ENCODE measurements at places on chromosomes 16 and 17.

DNA sequence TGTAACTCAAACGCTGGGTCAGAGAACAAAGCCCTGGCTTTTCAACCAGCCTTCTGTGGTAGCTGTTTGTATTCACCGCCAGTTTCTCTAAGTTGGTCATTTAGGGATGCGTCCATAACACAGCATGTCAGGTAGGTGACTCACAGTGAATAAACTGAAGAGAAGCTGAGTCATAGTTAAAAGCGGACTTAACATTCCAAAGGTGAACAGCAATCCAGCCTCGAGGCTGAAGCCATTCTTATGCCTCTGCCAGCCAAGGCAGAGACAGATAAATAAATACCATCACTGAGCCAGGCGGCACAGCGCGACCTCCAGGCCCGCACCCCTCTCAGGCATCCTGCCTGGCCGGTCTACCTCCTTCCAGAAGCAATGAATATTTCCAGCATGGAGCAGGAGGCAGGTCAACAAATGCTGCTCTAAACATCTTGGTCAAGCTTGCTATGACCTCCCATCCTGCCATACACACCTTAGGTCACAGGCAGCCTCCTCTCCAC, 12.4 kb upstream of the CACNG4 start:
- DNase-seq = no peak

DNA sequence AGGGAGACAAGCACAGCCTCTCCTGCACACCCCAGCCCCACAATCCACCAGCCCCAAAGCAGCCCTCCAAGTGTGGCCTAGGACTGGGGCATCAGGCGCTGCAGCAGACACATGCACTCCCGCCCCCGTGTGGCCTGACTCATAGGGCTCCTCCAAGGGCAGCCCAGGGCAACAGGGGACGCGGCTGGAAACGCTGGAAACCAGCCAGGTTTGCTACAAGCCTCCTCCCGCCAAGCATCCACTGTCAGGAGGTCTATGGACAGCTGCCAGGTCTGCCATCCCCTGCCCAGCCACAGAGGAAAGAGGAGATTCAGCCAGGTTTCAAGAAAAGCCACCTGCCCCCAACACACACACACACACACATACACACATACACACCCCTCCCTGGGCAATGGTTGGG, 25.8 kb downstream of the SRCIN1 start:
- peak; percentile 48 for DNase-seq

DNA sequence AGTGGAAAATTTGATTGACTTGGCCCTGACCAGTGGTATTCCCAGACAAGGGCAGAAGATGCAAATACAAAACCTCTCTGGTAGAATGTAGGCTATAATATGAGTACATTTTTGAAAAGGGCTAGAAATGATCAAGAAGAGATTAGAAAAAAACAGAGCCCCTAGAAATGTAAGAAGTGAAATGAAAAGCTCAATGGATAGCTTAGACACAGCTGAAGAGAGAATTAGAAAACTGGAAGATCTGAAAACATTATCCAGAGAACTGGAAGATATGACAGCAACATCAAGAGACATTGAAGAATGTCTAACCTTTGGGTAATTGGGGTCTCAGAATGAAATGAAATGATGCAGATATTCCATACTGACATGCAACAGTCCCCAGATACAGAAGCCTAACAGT, 105.2 kb upstream of the ZNF750 start:
- no peak for DNase-seq

GRCh38 chr17:61205401-61205800, 194.2 kb upstream of the TBX2 start:
- no peak for DNase-seq

- DNase-seq = no peak
Measured at GRCh38 chr16:27566417-27566816, 16.5 kb downstream of the KATNIP start.

DNA sequence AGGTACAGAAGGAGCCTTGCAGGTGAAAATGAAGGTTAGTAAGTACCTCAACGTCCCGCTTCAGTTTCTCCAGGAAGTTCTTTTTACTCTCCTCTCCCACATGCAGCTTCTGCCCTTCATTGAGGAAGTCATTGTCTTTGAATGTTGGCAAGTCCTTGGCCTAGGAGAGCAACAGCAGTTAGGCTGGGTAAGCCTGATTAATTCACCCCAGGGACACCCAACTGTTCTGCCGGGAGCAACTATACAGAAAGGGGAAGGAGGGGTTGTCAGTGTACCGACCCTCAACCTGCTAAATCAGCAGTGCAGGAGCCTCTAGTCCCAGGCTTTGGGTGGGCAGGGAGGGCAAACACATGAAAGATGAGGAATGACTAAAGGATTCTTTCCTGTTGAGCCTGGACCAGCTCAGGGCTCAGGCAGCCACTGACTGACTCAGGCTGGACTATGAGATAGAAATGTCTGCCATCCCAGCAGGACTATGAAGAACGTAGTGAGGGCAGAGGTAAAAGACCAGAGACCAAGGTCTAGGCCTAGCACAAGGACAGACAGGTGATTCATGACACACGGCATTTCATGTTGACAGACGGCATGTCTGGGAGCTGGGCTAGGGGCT, 21.6 kb downstream of the PIP4K2B start:
- DNase-seq = no peak

- DNase-seq = no peak
Measured at GRCh38 chr16:86300746-86301481, 209.4 kb upstream of the FOXF1 start.

- no peak for DNase-seq
Measured at GRCh38 chr16:86198206-86199118, 299.5 kb downstream of the IRF8 start.

All from activated CD4-positive, alpha-beta memory T cell treated with anti-CD3 and anti-CD28 coated beads for 36 hours (primary cell).